ENCODE measurements at places on chromosomes 2 and 18.

GRCh38 chr18:75070235-75070624, 138.7 kb downstream of the PTGR3 start:
- no peak for DNase-seq

GRCh38 chr2:152078662-152079061, 20.2 kb downstream of the CACNB4 start:
- DNase-seq: no peak

GRCh38 chr2:218398437-218399390, 954 bp upstream of the CTDSP1 start:
- no peak for DNase-seq

DNA sequence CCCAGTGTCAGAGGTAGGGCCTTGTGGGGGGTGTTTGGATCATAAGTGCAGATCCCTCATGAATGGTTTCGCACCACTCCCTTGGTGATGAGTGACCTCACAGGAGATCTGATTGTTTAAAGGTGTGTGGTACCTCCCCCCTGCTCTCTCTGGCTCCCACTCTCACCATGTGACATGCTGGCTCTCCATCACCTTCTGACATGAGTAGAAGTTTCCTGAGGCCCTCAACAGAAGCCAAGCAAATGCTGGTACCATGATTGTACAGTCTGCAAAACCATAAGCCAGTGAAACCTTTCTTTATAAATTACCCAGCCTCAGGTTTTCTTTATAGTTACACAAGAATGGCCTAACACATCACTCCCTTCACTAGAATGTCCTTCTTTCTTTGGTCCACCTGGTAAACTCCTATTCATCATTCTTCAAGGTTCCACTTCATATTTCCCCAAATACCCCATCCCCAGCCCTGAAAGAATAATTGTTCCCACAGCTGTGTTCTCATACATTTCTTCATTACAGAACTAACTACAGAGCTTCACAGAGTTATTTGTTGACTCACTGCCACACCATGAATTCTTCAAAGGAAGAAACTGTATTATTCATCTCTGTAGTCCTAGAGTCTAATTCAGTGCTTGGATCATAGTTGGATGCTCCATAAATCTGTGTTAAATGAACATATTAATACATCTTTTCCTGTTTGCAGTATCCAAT, 81.2 kb upstream of the STK17B start:
- DNase-seq: no peak

DNA sequence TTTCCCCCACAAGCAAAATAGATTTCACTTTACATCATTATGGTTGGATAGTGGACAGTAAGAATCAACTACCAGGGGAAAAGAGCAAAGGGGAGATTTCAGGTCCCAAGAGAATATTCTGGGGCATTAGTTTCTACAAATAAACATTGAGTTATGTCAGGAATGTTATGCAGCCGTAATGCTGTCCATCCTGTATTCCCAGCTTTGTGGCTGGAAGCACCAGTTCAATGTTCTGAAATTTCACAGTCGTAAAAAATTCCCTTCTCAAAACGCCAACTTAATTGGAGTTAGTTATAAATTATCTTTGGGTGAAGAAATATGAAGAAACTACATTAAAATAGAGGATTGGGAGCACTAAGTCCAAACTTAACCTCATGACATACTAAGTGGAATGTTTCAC, 141.5 kb upstream of the FIGN start:
- no peak for DNase-seq

- DNase-seq: no peak
Measured at GRCh38 chr2:13662055-13662454, 945.3 kb downstream of the TRIB2 start.

DNA sequence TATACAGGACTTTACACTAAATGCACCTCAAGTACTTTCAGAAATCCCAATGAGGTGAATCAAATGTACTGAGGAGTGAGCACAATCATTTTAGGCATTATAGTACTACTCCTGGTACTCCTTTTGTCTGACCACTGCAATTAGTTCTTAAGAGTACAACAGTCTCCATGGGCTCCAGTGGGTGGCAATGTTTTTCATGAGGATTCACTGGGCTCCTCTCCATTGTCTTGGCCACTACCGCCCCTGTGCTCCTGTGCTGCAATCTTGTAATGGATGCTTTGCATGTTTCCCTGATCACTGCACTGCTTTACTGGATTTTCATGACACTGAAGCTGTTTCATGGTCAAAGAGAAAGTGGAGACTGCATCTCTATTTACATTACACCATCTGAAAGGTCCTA, 268.5 kb upstream of the ZSWIM2 start:
- no peak for DNase-seq

GRCh38 chr18:1774261-1774660, 797.0 kb downstream of the METTL4 start:
- DNase-seq: no peak

DNA sequence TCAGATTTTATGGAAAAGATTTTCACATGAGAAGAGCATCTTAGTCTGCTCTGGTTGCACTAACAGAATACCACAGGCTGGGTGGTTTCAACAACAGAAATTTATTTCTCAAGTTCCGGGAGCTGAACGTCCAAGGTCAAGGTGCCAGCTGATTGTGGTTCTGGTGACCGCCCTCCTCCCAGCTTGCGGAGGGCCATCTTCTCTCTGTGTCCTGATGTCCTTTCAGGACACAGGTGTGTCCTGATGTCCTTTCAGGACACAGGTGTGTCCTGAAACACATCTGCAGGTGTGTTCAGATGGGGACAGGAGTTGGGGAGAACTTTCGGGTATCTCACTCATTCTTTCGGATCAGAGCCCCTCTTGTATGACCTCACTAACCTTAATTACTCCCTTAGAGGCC, 374.9 kb downstream of the SOX11 start:
- DNase-seq: no peak

DNA sequence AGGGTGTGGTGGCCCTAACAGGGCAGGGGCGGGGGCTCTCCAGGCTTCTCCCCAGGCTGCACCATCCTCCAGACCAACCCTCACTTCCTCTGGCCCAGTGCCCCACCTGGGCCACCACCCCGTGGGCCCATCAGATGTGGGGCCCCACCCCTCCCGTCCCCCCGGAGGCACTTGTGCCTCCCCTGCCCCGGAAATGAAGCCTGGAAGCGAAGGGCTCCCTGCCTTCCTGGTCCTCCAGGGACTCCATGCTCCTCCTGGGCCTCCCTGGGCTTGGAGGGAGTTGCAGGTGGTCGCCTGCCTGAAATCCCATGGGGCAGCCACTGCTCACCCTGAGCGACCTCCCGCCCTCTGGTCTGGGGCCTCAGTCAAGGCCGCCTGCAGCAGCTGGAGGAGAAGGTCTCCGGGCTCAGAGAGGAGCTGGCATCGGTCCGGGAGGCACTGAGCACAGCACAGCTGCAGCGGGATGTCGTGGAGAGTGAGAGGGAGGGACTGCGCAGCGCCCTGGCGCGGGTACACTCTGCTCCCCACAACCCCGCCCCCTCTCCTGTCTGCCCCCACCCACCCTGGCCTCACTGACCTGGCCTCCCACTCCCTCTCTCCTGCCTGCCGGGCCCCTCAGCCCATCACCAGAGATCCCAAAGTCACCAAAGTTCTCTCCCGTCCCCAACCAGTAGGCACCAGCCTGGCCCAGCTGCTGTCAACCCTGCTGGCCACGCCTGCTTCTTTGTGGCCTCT, 28.0 kb downstream of the CROCC2 start:
- no peak for DNase-seq

- DNase-seq: no peak
Measured at GRCh38 chr18:66994790-66995189, 390.9 kb upstream of the CDH19 start.

DNA sequence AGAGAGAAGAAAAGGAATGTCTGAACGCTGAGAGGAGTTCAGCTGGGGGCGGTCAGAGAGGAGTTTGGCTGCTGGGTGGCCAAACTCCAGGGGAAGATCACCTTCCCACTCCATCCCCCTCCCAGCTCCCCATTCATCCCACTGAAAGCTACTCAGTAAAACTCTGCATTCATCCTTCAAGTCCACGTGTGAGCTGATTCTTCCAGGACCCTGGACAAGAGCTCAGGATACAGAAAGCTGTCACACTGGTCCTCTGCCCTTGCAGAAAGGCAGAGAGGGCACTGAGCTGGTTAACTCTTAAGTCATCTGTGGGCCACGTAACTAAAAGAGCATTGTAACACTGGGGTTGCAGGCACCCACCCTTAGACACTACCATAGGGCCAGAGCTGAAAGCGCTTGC, 132.1 kb upstream of the ARL4C start:
- DNase-seq: no peak

- DNase-seq: no peak
Measured at GRCh38 chr2:45627911-45628310, 16.8 kb upstream of the SRBD1 start.

DNA sequence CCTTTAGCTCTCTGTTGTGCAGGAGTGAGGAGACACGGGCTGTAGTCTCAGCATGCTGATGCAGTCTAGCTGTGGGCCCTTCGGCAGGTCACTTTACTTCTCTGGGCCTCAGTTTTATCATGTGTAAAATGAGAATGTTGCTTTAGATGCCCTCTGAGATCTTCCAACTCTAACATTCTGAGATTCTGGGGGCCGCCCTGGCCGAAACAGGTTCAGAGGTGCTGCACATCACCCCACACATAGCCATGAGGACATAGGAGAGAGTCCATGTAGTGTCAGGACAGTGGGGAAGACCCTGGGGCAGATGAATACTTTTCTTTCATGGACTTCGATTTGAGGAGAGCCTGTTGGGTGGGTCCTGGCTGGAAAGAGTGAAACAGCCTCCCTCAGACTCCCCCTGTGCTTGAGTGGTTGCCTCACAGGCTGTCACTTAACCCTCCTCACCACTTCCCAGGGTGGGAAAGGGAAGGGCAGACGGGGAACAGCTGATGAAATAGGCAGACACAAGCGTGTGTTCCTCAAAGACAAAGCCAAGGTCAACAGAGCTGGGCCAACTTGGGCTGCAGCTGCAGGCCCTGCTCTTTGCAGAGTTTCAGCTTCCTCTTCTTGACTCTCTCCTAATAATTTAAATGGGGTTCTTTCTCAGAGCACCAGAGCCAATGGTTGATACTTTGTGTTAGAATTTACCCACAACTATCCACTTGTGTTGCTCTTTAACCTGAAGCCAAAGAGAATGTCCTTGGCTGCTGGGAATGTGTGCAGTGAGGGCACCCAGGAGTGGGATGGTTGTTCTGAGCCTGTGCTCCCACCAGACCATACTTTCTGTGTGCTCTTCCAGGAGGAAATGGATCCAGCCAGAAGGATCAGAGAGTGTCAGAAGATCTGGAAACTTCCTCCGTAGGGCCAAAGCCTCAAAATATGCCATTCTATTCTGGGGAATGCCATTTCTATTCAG, 14.7 kb upstream of the MRPL33 start:
- no peak for DNase-seq

DNA sequence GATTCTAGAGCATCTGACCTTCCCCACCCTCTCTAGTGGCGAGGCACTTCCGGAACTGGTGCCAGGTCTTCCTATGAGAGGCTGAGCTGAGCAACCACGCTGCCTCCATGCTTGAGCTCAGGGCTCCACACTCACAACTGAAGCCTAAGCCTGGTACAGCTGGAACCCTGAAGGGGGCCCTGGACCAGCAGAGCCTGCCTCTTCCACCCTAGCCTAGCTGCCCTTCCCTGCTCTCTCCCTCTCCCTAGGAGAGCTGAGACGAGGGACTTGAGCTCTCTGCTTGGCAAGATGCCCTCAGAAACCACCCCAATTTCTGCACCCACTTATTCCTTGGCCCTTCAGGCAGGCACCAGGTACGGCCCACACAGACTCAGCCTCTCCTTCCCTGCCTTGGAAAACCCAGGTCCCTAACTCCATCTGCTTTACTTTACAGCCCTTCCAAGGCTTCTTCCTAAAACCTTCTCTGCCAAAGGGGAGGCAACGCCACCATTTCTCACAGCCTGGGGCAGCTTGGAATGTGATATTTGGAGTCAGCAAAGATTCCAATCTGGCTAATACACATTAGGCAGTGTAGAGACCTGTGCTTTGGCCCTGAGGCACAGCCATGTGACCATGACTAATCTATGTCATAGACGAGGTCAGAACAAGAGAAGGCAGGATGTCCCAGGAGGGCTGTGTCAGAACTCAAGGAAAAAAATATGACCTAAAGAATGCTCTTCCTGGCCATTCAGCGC, 18.8 kb downstream of the COX7A2L start:
- DNase-seq: no peak

GRCh38 chr2:16716024-16716423, 50.4 kb upstream of the CYRIA start:
- no peak for DNase-seq

DNA sequence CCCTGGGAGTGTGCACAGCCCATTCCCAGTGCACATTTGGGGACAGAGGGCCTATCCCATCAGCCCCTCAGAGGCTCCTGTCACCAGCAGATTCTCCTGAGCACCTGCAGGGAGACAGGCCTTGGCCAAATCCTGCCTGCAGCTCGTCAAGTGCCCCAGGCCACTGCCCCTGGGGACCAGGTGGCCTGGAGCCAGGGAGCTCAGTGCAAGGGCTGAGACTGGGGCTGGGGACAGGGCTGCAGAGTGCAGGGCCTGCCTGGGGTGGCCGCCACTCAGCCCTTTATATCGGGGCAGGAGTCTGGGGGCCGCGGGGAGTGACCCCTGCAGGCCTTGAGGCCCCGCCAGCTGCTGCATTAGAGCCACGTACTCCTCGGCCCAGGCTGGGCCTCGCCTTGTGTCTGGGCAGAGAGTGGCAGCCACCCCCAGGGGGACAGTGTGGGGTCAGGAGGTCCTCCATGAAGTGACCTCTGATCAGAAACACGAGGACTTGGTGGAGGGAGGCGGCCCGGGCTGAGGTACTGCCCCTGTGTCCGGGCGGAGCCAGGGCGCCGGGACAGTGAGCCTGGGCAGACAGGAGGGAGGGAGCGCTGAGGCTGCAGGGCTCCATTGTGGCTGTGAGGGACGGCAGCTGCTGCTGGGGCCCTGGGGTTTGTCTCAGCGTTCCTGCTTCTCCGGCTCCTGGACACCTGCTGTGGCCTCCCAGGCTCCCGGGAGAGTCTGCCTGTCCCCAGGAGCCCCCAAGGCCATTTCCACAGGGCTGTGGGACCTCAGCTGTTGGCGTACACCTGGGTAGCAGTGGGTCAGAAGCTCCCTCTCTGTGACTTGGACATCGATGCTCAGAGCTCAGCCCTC, 24.2 kb downstream of the GPC1 start:
- DNase-seq: no peak

- no peak for DNase-seq
Measured at GRCh38 chr2:75603477-75603876, 42.7 kb upstream of the EVA1A start.

DNA sequence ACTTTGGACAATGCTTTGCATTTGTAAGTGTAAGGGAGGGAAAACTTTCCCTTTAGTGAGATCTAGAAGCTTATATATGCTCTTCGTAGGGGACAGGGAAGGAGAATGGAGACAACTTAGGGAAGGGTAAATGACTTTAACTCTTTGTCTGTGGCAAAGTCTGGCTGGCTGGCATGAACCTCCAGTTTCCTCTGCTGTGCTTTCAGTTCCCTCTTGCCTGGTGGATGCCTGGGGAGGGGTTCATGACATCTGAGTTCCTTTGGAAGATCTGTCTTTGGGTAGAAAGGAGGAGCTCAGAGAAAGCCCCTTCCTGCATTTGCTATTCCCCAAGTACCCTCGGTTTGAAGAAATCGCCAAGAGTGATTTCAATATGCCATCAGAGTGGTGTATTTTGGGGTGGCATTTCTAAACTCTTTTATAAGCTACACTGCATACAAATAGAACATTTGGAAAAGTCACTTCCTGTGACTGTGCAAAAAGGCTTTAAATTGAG, 143.6 kb downstream of the VAPA start:
- no peak for DNase-seq

GRCh38 chr2:98065808-98066207, 21.2 kb upstream of the VWA3B start:
- DNase-seq: no peak

All from NCI-H1092 (cell line).